T47D (cell line): ENCODE measurements at places on chromosomes 16 and 17.
A peak's percentile ranks its signal among the peaks of the same experiment; 100 is the strongest.

GRCh38 chr16:31476303-31477219 is 4.6 kb downstream of the TGFB1I1 start:
- no peak for DNase-seq

- no peak for DNase-seq
These were observed 216.0 kb downstream of the C16orf78 start for GRCh38 chr16:49589544-49590031.

DNA sequence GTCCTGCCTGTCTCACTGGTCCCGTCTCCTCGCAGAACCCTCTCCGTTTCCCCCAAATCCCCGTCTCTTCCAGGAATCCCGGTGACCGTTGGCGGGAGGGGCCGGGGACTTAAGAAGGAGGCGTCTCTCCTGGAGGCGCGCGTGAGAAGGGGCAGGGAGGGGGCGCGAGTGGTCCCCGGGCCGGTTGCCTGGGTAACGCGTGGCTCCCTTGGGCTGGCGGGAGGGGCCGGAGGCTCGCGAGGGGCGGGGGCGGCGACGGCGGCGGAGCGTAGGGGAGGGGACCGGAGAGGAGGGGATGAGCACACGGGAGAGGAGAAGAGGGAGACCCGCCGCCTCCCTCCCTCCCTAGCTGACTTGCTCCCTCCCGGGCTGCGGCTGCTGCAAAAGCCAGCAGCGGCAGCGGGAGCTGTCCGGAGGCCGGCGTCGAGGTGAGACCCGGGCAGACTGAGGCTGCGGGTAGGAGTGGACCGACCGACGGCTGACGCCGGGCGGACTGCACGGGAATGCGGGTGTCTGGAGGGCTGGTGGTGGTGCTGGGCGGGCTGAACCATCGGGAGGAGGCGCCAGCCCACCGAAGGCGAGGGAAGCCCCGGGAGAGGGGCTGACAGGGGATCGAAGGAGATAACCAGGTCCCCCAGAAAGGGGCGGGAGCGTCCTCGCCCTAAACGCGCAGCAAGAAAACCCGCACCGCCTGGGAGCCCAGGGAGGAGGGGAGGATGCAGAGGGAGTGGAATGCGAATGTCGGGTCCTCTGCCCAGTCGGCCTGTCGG is at the start of gene PRRT2:
PRRT2 (plus strand) TSS at position 298 of the 770 bp plus-strand sequence. CDS start 862 bp downstream, outside the sequence.
- DNase-seq = peak; percentile 65

DNA sequence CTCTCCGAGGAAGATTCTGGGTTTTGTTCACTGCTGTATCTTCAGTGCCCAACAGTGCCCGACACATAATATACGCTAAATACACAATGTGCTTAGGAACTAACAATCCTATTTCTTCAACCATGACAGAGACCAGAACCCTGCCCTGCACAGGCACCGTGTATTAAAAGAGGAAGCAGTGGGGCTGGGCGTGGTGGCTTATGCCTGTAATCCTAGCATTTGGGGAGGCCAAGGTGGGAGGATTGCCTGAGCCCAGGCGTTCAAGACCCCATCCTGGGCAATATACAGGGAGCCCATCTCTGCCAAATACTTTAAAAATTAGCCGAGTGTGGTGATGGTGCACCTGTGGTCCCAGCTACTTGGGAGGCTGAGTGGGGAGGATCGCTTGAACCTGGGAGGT is 19.3 kb downstream of the ARL2BP start:
- DNase-seq = no peak
